Left ventricle myocardium inferior (tissue), 1 donor: ENCODE measurements at places on chromosomes 12 and 14. TPM values are rescaled to one million over a fixed set of nuclear protein-coding genes. Genes with fewer than 3 reads are reported as not detected.

- H3K36me3 ChIP-seq: peaks cover 17% of the 10 kb centered on the region
- H3K27ac ChIP-seq: peak overlapping the region; percentile 50
- DNase-seq: no peak
Observed at GRCh38 chr14:89352976-89353765, 63.9 kb downstream of the FOXN3 start.

CMTM5 gene
- 1.0 TPM for total RNA-seq

NRXN3 gene
- 1.2 TPM for total RNA-seq

LRFN5 gene
- 0.30 TPM for total RNA-seq

GRCh38 chr14:72590577-72590976 lies 303.3 kb downstream of the DPF3 start:
- H3K36me3 ChIP-seq: no peaks in the 10 kb centered on the region
- H3K4me1 ChIP-seq: no peaks in the 10 kb centered on the region
- DNase-seq: no peak

GRCh38 chr12:124389138-124389724 lies 94.3 kb downstream of the RFLNA start:
- peaks cover 98% of the 10 kb centered on the region for H3K4me1 ChIP-seq
- peak overlapping the region; percentile 98 for H3K27ac ChIP-seq
- peak; percentile 90 for DNase-seq
- H3K36me3 ChIP-seq: peaks cover 19% of the 10 kb centered on the region
- peak overlapping the region; percentile 79 for H3K4me3 ChIP-seq

RHEBL1 gene
- total RNA-seq: not detected

DNA sequence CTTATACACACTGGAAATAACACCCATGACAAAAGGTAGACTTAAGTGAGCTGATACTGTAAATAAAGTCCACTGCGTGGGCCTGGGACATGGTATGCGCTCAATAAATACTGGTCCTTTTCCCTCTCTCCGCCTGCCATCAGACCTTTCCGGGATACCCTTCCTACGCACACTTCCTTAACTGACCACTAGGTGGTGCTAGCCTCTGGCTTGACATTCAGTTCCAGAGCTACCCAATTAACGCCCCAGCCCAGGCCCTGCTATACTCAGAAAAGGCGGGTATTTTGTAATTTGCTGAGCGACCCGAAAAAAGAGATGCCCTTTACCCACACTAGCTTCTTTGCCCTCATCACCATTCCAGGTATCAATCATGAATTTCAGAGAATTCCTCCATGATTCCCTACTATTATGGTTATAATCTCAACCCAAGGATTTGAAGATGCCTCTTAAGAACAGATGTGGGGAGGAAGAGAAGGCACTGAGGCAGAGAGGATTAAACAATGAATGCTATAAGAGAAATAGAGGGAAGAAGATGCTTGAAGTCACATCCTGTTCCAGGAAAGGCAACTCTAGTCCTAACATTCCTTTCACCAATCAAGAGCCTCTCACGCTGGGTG lies 3.9 kb upstream of the LRP1 start:
- no peak overlapping the region for H3K4me3 ChIP-seq
- H3K36me3 ChIP-seq: no peaks in the 10 kb centered on the region
- peak; percentile 52 for DNase-seq
- H3K27me3 ChIP-seq: no peaks in the 10 kb centered on the region
- H3K27ac ChIP-seq: no peak overlapping the region

- H3K27ac ChIP-seq: peak overlapping the region; percentile 70
- H3K4me1 ChIP-seq: peaks cover 55% of the 10 kb centered on the region
- no peaks in the 10 kb centered on the region for H3K27me3 ChIP-seq
- H3K36me3 ChIP-seq: no peaks in the 10 kb centered on the region
Observed at GRCh38 chr12:51925346-51926063, 18.2 kb downstream of the ACVRL1 start.

GRCh38 chr14:34064349-34064748 lies 113.5 kb upstream of the EGLN3 start:
- peaks cover 55% of the 10 kb centered on the region for H3K4me1 ChIP-seq
- peak; percentile 57 for DNase-seq
- no peaks in the 10 kb centered on the region for H3K27me3 ChIP-seq
- no peaks in the 10 kb centered on the region for H3K36me3 ChIP-seq
- H3K4me3 ChIP-seq: no peak overlapping the region

DNA sequence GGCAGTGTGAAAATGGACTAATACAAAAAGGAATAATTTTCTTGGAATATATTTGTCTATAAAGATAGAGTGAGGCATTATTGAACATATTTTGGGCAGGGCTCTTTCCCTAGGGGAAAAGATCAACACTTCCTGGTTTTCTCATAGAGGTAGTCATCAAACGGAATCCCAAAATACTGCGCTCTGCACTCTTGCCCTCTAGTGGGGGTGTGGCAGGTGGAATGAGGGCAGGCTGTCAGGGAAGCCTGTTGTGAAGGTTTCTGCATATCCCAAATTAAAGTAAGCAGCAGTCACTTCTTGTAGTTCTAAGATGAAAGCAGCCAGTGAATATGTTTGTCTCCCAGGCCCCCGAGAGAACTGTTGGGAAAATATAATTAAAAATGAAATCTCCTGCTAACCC lies 666.8 kb upstream of the TMEM132C start:
- no peaks in the 10 kb centered on the region for H3K36me3 ChIP-seq
- no peak overlapping the region for H3K27ac ChIP-seq
- no peak overlapping the region for H3K4me3 ChIP-seq
- DNase-seq: no peak

DNA sequence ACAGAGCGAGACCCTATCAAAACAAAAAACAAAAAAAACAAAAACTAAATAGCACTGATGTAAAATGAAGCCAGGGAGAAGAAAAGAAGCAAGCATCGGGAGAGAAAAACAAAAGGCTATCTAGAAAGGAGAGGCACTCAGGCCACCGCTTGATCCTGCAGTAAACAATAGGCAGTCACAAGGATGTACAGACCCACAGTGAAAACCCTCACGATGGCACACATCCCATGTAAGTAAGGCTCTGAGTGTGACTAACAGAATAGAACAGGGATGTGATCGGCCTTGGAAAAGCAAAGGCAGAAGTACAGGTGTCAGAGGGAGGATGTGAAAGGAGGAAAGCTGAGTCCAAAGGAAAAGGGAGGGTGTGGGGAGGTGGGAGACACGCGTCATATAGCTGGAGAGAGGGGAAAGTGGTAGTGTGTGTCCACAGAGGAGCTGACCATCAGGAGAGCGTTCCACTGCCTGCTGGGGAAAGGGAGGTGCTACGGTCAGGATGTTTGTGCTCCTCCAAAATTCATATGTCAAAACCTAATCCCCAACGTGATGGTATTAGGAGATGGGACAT lies 31.5 kb downstream of the CAMKK2 start:
- no peaks in the 10 kb centered on the region for H3K27me3 ChIP-seq
- H3K4me1 ChIP-seq: no peaks in the 10 kb centered on the region
- H3K27ac ChIP-seq: no peak overlapping the region

DNA sequence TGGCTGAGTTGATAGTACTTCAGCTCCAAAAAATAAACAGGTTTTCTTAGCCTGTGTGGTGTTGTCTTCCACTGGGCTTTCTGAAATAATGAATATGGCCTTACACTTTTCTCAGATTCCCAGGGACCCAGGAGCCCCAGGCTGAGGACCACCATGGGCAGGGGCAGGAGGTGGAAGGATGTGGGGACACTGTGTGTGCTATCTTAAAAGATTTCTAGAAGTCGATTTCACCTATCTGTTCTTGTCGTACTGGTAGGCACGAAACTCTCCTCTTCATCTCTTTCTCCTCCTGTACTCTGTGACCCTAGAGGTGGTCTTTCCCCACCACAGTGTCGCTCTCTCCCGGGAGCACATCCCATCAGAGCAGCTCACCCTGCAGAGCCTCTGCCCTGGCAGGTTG lies 107.7 kb upstream of the FKBP4 start:
- DNase-seq: no peak
- no peaks in the 10 kb centered on the region for H3K27me3 ChIP-seq
- peaks cover 18% of the 10 kb centered on the region for H3K4me1 ChIP-seq
- H3K4me3 ChIP-seq: no peak overlapping the region
- no peak overlapping the region for H3K27ac ChIP-seq

- no peaks in the 10 kb centered on the region for H3K36me3 ChIP-seq
- H3K27me3 ChIP-seq: peaks cover 3% of the 10 kb centered on the region
- H3K4me1 ChIP-seq: no peaks in the 10 kb centered on the region
- H3K4me3 ChIP-seq: no peak overlapping the region
- H3K27ac ChIP-seq: no peak overlapping the region
- DNase-seq: no peak
Observed at GRCh38 chr12:127070515-127071157, 1196.3 kb upstream of the TMEM132C start.

AGAP2 gene
- 6.5 TPM for total RNA-seq

GRCh38 chr14:59221568-59221967 lies 33.1 kb downstream of the DAAM1 start:
- no peaks in the 10 kb centered on the region for H3K27me3 ChIP-seq
- no peaks in the 10 kb centered on the region for H3K36me3 ChIP-seq
- no peak overlapping the region for H3K4me3 ChIP-seq
- DNase-seq: no peak

BDKRB1 gene
- not detected for total RNA-seq

- H3K4me3 ChIP-seq: no peak overlapping the region
- no peak for DNase-seq
- no peaks in the 10 kb centered on the region for H3K4me1 ChIP-seq
- no peaks in the 10 kb centered on the region for H3K36me3 ChIP-seq
- H3K27me3 ChIP-seq: peaks cover 33% of the 10 kb centered on the region
- H3K27ac ChIP-seq: no peak overlapping the region
Observed at GRCh38 chr12:47267571-47267970, 187.8 kb upstream of the AMIGO2 start.

TAS2R9 gene
- total RNA-seq: not detected
